ENCODE measurements at places on chromosomes 5 and 9.

- DNase-seq = no peak
Observed at GRCh38 chr9:15069106-15069505, 158.9 kb upstream of the FREM1 start.

DNA sequence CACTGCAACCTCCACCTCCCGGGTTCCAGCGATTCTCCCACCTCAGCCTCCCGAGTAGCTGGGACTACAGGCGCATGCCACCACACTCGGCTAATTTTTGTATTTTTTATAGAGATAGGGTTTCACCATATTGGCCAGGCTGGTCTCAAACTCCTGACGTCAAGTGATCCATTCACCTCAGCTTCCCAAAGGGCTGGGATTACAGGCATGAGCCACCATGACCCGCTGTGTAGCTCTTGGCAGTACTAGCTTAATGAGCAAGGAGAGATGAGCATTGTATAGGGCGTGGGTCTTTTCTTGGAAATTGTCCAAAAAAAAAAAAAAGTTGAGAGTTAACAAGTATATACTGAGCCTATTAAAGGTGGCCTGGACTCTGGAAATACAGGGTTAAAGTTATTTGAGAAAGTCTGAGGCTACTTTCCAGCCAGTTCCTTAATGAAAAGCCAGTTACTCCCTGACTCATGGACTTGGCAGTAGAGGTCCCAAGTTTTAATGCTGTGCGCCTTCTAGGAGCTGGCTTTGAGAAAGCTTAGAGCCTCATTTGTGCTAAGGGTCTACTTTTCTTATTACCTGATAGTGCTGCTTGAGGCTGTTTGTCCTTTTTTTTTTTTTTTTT lies 4.2 kb upstream of the FGF18 start:
- DNase-seq = no peak

DNA sequence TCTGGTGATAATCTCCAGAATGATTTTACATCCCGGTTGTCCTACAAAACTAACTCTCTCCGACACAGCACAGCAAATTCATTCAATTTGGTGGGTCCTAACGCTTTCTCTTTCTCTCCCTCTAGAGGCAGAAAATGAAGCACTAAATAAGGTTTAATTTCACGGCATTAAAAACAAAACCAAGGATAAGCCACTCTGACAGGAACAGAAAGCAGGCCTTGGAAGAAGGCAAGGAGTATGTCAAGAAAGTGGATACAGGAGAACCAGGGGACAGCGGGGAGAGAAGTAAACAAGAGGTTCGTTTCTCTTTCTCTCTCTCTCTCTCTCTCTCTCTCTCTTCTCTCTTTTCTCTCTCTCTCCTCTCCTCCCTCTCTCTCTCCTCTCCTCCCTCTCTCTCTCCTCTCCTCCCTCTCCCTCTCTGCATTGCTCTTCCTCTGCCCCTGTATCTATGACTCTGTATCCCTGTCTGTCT lies 49.8 kb downstream of the EBF1 start:
- DNase-seq = no peak

- DNase-seq = no peak
Observed at GRCh38 chr9:84983749-84984148, 314.2 kb downstream of the NTRK2 start.

GRCh38 chr9:18994263-18994916 lies 38.6 kb downstream of the SAXO1 start:
- DNase-seq = no peak

DNA sequence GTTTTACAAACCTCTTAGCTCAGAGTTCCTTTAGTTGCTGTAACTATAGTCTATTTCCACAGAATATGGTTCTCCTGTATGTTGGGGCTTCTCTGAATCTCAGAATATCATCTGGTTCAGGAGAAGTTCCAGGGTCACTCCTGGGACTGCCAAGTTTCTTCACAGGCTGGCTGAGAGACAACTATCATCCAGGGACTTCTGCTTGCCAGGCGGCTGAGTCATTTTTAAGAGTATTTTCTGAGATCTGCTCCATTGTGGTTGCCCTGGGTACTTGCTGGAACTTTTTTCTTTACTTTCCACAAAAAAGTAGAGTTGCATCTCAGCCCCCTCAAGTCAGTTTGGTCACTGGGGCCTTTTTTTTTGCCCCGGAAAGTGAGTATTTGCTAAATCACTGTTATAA lies 566.5 kb downstream of the LRRC70 start:
- DNase-seq = no peak

GRCh38 chr5:6660688-6661087 lies 27.4 kb downstream of the SRD5A1 start:
- no peak for DNase-seq

- no peak for DNase-seq
Observed at GRCh38 chr9:87271696-87272477, 225.8 kb upstream of the DAPK1 start.

GRCh38 chr9:17063535-17064135 lies 71.2 kb upstream of the CNTLN start:
- no peak for DNase-seq

DNA sequence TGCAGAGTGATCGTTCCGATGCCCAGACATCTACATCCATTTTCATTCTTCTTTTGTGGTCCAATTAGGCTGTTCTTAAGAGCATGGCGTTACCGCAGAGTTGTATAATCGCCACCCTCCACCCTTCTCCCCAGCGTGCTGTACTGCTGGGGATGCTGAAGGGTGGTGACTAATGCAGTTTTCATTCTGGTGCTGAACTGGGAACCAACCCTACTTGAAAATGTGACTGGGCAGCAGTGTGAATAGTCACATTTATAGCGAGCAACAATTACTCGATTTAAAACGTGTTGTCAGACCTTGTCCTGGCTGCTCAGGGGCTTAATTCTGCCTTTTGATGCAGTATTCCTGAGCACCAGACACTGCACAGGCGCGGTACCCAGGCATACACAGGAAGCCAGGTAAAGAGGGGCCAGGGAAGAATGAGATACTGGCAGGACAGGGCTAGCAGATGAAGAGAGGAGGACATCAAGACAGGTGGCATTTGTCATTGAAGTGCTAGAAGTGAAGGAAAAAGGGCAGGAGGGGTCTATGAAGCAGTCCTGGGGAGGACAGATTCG lies 719 bp upstream of the ISCA1 start:
- no peak for DNase-seq

- DNase-seq = no peak
Observed at GRCh38 chr5:31113666-31114350, 79.7 kb upstream of the CDH6 start.

DNA sequence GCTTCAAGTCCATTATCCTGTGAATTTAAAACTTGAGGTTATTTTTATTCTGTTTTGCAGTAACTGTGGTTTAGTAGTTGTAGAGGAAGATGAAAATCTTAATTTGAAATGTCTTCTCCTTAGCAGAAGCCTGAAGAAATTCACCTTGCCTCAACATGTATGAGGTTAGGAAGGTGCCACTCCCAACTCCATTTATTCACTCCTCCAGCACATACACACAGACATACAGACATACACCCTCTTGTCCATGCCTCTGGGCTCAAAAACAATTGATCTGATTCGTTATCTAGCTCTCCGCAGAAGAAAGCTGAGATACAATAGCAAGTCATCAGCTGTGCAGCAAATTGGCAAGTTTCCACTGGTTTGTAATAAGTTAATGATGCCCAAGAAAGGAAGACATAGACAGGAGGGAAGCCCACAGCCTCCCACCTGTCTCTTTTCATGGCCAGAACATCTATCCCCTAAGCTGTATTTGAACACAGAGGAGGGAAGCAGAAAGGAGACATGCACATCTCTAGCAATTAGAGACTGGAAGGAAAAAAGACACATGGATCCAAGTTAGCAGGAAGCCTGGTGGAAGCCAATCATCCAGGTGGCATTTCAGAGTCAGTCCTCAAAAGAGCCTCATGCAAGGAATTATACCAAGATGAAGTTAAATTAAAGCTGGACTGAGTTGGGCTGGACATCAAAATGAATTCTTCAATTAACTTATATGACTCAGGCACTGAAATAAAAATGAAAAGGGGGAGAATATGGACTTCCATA lies 257.9 kb downstream of the ASTN2 start:
- no peak for DNase-seq

- no peak for DNase-seq
Observed at GRCh38 chr9:96509848-96510247, 59.9 kb downstream of the HABP4 start.

- DNase-seq = no peak
Observed at GRCh38 chr9:76898786-76899185, 7.1 kb downstream of the PRUNE2 start.

DNA sequence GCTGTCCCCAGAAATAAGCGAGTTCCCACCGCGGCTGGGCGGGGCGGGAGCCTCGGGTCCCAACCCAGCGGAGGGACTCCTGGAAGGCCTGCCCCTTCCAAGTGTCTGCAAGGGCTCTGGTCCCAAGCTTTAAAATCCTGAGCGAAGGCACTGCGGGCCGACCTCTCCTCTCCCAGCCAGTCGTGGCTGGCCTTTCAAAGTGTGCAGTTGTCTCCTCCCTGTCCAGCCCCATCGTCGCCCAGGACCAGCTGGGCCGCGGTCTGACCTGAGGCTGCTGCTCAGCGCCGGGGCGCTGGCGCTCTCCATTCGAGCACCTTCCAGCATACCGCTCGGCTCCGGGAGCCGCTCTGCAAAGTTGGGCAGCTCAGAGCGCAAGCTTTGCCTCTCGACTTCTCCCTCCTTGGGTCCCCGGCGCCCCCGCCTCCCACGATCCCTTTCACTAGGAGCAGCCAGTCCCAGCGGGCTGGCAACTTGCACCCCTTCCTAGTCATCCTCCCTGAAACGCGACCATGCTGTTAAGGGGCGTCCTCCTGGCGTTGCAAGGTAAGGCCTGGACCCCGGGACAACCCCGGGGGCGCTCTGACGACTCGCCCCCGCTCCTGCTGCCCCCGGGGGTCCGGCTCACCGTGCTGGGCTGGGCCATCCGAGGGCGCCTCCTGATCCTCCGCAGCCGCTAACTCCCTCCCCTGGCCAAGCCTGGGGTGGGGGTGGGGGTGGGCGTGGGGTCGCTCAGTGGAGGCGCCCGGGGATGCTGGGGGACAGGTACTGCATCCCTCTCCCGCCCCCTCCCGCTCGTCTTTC lies at the start of gene MAMDC2:
TSS of gene MAMDC2 (plus strand) at position 160 of the 801 bp plus-strand sequence. CDS start at position 510, 350 bp downstream.
- no peak for DNase-seq

- DNase-seq = peak; percentile 23
Observed at GRCh38 chr5:58459146-58460001, 512 bp downstream of the PLK2 start.

DNA sequence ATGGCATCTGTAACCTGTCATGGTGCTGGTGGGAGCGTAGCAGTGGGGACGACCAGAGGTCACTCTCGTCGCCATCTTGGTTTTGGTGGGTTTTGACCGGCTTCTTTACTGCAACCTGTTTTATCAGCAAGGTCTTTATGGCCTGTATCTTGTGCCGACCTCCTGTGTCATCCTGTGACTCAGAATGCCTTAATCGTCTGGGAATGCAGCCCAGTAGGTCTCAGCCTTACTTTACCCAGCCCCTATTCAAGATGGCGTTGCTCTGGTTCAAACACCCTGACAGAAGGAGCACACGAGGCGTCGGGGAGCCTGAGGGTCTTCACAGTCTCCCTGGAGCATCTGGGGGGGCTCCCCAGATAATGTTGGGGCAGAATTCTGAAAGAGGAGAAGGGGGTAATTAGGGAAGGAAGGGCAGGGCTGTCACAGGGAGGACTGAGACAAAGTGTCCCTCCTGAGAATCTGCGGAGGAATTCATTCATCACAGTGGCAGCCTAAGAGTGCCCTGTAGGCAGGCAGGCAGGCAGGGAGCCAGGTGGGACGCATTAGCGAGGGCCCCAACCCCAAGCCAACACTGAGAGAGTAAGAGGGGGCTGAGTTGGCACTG lies 21.3 kb upstream of the NCS1 start:
- no peak for DNase-seq

GRCh38 chr9:110355911-110356310 lies 18.2 kb upstream of the TXNDC8 start:
- DNase-seq = no peak

DNA sequence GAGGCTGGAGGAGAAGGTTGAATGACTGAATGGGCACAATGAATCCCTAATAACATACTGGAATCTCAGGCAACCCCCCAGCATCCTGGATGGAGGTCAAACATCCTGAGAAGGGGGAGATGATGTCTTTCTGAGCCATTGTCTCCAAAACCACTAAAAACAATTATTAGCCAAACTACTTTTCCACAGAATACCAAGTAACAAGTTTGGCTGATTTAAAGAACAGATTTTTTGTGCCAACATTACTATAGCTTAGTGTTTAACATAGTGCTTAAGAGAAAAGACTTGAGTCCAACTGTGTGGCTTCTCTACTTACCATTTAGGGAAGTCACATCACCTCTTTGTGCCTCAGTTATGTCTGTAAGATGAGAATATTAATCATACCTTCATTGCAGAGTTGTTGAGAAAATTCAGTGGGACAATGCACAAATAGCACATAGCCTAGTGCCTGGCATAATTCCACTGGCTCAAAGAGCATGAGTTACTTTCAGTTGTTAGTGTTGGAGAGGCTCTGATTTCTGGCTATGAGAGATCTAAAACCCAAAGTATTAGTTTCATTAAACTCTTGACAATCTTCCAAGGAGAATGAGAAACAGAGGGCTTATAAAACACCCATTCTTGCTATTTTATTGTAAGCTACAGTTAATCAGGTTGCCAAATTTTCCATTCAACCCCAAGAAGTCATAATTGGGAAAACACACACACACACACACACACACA lies 111.3 kb upstream of the NR3C1 start:
- DNase-seq = no peak

DNA sequence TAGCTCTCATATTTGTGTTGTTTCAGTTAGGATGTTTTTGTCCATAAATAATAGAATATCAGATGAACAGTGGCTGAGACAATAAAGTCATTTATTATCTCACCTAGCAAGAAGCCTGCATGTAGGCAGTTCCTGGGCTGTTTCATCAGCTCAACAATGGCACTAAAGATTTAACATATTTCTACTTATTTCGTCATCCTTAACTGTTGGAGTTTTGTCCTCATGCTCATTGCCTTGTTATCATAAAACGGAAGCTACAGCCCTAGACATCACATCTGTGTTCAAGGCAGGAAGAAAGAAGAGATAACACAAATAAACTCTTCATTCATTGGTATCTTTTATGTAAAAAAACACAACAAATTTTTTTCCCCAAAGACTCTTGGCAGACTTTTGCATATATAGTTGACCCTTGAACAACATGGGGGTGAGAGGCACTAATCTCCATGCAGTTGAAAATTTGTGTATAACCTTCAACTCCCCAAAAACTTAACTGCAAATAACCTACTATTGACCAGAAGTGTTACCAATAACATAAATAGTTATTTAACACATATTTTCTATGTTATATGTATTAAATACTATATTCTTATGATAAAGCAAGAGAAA lies 277.2 kb upstream of the ADRA1B start:
- no peak for DNase-seq

DNA sequence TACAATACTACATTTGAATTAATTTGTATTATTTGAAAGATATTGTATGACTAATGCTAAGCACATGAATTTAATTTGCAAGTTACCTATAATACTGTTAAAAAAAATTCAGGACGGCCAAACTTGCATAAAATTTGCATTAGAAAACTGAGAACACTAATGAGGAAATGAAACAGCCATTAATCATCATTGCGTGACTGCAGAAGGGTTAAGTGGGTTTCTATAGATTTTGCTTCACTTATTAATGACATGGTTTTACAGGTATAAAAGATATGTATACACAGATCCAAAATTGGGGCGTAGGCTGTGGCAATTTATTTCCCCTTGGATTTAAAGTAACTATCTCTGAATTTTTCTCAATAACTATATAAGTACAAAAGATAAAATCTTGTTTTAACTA lies 882.6 kb downstream of the PTPRD start:
- no peak for DNase-seq

Measured in activated gamma-delta T cell (primary cell).